ENCODE measurements at places on chromosomes 7 and 10.

DNA sequence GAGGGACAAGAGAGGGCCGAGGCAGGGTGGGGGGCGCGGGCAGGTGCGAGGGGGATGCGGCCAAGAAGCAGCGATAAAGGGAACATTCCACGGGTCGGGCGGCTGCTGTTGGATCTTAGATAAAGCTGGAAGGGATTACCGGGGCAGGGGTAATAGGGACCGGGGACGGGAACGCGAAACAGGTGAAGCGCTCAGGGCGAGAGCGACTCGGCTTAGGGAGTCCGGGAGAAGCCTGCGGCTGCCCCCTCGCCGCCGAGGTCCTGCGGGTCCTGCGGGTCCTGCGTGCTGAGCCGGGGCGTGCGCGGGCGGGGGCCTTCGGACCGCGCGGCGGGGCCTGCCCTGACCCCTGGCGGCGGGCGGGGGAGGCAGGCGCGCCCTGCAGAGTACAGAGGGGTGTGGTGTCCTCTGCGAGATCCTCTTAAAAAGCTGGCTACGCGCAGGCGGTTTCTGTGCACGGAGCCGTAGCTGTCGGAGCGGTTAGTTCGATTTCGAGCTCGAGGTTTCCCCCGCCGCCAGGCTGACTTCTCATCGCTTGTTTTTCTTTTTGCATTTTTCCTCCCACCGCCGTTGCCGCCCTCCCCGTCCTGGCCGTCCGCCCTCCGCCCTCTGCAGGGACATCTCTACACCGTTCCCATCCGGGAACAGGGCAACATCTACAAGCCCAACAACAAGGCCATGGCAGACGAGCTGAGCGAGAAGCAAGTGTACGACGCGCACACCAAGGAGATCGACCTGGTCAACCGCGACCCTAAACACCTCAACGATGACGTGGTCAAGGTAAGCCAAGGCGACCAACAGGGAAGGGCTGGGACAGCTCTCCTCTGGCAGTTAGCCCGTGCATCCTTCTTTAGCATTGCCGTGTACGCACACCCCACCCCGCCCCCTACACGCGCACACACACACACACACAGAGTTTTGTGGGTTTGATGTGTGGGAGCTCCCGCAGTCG lies 1.4 kb downstream of the CAV1 start:
- peak; percentile 78 for DNase-seq

DNA sequence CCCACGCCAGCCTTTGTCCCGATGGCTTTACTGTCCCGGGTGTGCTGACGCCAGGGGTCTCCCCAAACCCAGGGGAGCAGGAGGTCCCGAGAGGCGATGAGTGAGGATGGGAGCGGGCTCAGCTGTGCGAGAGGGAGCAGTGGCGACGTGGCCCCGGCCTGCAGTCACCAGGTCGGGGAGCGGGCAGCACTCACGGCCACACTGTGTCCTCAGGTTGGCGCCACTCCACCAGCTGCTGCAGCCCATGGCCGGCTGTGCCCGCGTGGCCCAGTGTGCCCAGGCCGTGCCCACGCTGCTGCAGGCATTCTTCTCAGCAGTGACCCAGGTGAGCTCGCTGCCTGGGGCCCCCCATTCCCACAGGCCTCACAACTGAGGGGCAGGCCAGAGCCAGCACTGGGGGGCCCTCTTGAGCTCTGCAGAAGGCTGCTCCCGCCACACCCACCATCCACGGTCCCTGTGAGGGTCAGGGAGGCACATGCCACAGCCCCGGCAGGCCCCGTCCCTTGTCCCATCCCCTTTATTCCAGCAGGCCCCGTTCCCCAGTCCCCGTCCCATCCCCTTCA lies 13.3 kb downstream of the AP5Z1 start:
- DNase-seq, result no peak

DNA sequence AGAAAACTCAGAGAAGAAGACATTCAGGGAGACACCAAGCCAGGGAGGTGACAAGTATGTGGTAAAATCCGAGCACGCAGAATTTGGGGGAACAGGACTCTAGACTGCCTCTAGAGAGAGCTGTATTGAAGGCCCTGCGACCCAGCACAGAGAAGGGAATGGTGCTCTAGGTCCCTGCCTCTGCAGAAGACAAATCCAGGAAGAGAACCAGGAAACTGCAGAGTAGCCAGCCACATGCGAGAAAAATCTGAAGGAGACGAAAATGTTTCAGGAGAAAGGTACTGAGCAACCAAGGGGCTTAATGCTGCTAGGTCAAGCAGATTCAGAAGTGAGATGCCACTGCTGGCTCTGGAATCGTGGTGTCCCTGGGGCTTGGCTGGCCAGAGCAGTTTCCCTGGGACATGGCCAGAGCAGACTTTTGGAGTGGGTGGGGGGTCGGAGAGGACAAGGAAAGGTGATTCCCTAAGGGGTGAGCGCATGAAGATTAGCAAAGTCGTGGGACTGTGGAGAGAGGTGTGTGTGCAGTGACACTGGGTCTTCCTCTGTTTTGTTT lies 158.0 kb upstream of the KLF6 start:
- DNase-seq, result no peak

GRCh38 chr10:62007145-62007544 lies 105.6 kb downstream of the ARID5B start:
- DNase-seq, result no peak

- DNase-seq, result no peak
These were observed 30.8 kb upstream of the UNCX start for GRCh38 chr7:1201916-1202315.

- DNase-seq, result no peak
These were observed 41.5 kb upstream of the PRKCQ start for GRCh38 chr10:6621536-6621935.

DNA sequence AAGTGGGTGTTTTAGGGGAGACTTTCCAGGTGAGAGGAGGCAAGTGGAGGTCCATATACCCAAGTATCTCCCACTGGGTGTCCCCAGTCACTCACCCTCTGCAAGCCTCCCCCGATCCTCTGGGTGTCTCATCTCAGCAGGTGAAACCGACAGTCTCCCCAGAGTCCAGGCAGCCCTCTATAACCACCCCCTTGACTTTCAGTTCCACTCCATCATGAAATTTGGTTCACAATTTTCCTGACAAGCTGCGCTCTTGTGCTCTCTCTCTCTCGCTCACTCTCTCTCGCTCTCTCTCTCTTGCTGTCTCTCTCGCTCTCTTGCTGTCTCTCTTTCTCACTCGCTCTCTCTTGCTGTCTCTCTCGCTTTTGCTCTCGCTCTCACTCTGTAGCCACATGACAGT lies 8.1 kb upstream of the RABGEF1 start:
- no peak for DNase-seq

GRCh38 chr7:48427671-48428070 lies 256.4 kb downstream of the ABCA13 start:
- no peak for DNase-seq

GRCh38 chr7:81811956-81812865 lies 42.4 kb upstream of the HGF start:
- DNase-seq, result no peak

- no peak for DNase-seq
These were observed 33.7 kb downstream of the ZNF777 start for GRCh38 chr7:149427096-149427680.

GRCh38 chr7:157687845-157688532 lies 351.2 kb downstream of the DNAJB6 start:
- no peak for DNase-seq
